Stimulated activated CD8-positive, alpha-beta memory T cell treated with anti-CD3 and anti-CD28 coated beads, Interleukin-4, amount 100 ng/mL, for 1 hour (primary cell): ENCODE measurements at places on chromosomes 5 and 9.
A peak's percentile ranks its signal among the peaks of the same experiment; 100 is the strongest.

GRCh38 chr5:128774605-128775004, 190.7 kb upstream of the SLC27A6 start:
- DNase-seq = no peak

- no peak for DNase-seq
Observed at GRCh38 chr9:97064176-97064575, 25.2 kb upstream of the CTSV start.

GRCh38 chr5:173140769-173141168, 3.6 kb upstream of the BNIP1 start:
- no peak for DNase-seq

GRCh38 chr5:65102976-65103711, 334.4 kb downstream of the CWC27 start:
- peak; percentile 18 for DNase-seq

DNA sequence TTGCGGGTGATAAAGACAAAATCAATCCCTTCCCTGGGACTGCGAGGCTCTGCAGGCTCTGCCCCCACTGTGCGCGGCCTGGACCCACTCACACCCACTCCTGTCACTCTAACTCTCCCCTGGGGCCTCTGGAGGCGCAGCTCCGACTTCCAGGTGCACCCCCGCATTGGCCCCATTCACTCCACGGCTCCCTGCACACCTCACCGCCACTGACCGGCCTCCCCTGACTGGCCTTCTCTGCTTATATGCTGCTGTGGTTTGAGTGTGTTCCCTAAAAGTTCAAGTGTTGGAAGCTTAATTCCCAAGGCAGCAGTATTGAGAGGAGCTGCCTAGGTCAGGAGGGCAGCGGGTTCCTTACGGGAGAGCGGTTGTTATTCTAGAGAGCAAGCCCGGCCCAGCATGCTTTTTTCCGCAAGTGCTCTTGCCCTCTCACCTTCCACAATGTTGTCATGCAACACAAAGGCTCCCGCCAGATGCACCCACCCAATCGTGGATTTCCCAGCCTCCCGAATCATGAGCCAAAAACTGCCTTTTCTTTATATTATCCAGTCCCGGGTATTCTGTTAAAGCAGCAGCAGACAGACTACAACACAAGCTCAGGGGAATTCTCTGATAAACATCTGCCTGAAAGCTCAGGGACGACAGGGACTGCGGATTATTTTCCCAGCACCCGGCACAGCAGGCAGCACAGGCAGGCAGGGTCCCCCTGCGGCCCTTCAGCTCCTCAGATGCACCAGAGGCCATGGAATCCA, 73.5 kb upstream of the LRRTM2 start:
- no peak for DNase-seq

GRCh38 chr9:89740722-89741121, 135.9 kb downstream of the GADD45G start:
- no peak for DNase-seq

- no peak for DNase-seq
Observed at GRCh38 chr9:90457386-90458190, 185.0 kb downstream of the DIRAS2 start.
